Activated gamma-delta T cell treated with anti-CD3 and anti-CD28 coated beads, Interleukin-2, amount 50 U/mL, for 16 hours (primary cell): ENCODE measurements at places on chromosomes 6 and 20.

GRCh38 chr20:47817573-47817972 is 32.3 kb upstream of the SULF2 start:
- DNase-seq: no peak

DNA sequence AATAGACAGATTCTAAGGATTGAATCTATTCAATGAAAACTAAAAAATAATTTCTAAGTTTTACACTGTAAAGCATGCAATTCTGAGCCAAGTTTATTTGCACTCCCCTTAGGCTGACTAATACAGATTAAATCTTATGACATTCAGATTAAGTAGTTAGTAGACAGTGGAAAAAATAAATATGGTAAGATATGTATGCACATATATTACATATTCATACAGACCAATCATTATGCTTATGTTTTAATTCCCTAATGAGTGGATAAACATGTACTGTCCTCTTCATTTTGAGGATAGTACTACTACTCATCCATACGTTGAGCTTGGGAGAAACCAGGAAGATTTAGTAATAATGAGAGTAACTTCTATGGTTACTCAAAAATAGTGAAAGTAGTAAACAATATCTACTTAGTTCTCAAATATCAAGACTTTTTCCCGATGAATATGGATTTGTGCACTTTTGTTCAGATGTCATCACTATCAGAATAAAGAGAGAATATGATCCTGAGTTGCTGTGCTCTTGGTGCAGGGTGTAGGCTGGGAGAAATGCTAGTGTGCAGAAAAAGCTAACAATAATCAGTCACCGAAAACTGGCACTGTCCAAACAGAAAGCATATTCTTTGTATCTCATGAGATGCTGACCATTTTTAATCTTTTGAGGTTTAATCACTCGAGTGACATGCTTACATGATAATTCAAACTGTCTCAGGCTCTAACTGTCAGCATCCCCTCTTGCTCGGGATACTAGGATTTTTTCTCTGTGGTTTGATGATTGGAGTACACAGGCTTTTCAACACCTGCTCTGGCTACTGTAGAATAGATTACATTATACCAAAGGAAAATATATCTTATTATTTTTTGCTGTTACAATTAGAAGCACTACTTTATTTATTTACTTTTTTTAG is 111.6 kb downstream of the EPHA7 start:
- DNase-seq: no peak

DNA sequence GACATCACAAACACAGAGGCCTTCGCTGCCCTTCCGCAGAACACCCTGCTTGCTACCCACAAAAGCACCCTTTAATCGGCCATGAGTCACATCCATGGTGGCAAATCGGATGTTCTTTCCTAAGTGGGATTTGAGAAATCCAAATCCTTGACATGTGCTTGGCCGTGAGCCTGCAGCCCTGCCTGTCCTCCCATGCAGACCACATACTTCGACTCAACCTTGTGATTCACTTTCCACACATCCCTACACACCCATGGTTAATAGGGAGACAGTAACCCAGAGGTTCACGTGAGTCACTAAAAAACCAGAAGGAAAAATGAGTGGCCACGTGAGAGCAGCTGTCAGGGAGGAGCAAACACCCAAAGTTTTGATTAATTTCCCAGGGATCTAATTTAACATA is 19.4 kb downstream of the RAMACL start:
- no peak for DNase-seq

- no peak for DNase-seq
These were observed 107.0 kb downstream of the CD83 start for GRCh38 chr6:14224359-14225103.

GRCh38 chr6:21327326-21328112 is 266.0 kb upstream of the SOX4 start:
- DNase-seq: no peak
